ENCODE measurements at places on chromosomes 13 and 19.
A peak's percentile ranks its signal among the peaks of the same experiment; 100 is the strongest.

DNA sequence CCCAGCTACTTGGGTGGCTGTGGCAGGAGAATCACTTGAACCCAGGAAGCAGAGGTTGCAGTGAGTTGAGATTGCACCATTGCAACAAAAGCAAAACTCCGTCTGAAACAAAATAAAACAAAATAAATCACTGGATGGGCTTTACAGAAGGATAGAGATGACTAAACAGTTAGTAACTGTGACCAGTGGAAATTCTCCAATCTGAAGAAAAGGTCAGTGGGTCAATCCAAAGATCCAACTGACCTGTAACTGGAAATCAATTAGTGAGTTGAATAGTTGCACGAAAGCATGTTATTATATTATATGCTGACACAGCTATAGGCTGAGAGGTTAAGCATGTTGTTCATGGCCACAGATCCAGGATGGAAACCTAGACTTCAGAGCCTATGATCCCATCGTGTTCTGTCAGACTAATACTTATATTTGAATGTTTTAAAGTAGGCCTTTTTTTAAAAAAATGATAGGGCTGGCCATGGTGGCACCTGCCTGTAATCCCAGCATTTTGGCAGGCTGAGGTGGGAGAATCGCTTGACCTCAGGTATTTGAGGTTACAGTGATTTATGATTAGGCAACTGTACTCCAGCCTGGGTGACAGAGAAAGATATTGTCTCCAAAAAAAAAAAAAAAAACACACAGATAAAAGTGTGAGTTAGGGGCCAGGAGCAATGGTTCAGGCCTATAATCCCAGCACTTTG, 1.4 kb downstream of the ECH1 start:
- no peak for DNase-seq

DNA sequence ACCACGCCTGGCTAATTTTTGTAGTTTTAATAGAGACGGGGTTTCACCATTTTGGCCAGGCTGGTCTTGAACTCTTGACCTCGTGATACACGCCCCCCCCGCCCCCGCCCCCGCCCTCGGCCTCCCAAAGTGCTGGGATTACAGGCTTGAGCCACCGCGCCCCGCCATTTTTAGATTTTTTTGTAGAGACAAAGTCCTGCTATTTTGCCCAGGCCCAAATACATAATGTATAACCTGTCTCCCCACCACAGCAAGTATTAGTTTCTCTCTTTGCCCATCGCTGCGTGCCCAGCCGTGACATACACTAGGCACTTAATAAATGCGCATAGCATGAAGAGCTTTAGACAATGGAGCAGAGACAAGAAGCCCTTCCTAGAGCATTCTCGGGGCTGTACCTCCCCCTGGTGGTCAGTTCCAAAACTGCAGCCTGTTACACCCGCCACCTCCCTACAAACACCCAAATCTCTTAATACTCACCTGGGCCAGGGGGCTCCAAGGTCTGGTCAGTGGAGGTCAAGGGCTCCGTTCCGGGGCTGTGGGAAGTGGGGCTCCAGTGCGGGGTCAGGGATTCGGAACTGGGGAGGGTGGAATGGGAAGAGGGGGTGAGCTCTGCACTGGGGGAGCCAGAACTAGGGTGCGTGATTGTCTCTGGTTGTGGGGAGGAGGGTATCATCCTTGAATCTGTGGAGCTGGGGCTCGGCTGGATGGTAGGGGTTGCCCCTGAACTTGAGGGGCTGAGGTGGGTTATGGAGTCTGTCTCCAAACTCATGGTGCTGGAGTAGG, 22.5 kb downstream of the IQCN start:
- peak; percentile 44 for DNase-seq

- no peak for DNase-seq
Measured at GRCh38 chr13:99689955-99690354, 188.7 kb downstream of the TM9SF2 start.

- DNase-seq: no peak
Measured at GRCh38 chr19:5339950-5340636, 519 bp downstream of the PTPRS start.

DNA sequence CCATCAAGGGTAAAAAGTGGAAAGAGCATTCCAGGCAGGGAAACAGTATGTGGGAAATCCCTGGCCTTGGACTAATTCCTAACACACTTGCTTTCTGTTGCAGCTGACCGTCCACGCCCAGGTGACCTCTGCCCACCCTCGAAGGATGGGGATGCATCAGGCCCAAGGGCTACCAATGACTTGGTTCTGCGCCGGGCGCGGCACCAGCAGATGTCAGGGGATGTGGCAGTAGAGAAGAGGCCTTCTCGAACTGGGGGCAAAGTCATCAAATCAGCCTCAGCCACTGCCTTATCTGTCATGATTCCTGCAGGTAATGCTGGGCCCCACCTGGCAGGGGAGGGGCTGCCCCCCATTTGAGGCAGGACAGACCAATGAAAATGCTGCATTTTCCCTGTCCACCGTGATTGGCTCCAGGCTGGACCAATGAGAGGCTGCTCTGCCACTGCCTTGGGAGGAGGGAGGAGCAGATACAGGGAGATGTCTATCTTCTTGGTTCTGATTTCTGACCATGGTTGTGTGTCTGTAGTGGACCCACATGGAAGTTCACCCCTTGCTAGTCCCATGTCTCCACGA, 12.6 kb downstream of the DNASE2 start:
- DNase-seq: no peak

DNA sequence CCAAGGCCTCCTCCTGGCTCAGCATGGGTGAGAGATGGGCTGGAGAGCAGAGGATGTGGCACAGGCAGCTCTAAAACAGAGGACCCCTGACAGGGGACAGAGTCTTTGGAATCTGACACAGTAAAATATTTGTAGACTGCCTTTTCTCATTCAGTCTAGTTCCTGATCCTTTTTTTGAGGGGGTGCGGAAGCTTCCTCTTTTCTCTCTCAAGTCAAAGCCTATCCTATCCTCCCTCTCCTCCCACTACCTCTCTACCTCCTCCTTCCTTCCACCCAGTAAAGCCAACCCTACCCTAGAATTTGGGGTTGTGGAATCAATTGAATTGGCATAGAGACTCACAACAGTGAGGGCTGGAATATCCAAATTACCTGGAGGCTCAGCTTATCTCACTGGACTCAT, 82.0 kb downstream of the TEX26 start:
- DNase-seq: no peak

DNA sequence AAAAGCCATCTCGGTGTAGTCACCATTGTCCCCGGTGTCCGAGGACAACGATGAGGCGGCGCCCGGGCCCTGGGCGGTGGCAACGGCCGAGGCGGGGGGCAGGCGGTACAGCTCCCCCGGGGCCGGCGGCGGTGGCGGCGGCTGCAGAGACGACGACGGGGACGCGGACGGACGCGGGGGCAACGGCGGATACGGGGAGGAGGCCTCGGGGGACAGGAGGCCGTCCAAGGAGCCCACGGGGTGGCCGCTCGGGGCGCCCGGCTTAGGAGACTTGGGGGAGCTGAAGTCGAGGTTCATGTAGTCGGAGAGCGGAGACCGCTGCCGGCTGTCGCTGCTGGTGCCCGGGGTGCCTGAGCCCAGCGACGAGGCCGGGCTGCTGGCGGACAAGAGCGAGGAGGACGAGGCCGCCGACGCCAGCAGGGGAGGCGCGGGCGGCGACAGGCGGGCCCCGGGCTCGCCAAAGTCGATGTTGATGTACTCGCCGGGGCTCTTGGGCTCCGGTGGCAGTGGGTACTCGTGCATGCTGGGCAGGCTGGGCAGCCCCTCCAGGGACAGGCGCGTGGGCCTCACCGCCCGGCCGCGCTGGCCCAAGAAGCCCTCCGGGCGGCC, 3.5 kb downstream of the IRS2 start:
- DNase-seq: no peak

DNA sequence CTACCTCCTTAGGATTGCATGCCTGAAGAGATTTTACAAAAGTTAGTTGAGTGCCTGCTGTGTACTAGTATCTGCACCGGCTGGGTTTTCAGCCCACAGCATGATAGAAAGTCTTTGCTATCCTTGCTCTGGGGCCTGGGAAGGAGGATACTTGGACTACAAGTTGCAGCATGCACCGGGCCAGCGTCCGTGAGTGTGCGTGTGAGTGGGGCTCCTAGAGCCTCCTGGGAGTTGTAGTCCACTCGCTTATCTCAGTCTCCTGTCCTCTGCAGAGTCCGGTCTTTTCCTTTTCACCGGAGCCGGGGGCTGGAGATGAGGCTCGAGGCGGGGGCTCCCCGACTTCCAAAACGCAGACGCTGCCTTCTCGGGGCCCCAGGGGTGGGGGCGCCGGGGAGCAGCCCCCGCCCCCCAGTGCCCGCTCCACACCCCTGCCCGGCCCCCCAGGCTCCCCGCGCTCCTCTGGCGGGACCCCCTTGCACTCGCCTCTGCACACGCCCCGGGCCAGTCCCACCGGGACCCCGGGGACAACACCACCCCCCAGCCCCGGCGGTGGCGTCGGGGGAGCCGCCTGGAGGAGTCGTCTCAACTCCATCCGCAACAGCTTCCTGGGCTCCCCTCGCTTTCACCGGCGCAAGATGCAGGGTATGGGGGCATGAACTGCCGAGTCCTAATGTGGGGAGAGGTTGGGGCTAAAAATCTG, 20.6 kb downstream of the BRSK1 start:
- no peak for DNase-seq

DNA sequence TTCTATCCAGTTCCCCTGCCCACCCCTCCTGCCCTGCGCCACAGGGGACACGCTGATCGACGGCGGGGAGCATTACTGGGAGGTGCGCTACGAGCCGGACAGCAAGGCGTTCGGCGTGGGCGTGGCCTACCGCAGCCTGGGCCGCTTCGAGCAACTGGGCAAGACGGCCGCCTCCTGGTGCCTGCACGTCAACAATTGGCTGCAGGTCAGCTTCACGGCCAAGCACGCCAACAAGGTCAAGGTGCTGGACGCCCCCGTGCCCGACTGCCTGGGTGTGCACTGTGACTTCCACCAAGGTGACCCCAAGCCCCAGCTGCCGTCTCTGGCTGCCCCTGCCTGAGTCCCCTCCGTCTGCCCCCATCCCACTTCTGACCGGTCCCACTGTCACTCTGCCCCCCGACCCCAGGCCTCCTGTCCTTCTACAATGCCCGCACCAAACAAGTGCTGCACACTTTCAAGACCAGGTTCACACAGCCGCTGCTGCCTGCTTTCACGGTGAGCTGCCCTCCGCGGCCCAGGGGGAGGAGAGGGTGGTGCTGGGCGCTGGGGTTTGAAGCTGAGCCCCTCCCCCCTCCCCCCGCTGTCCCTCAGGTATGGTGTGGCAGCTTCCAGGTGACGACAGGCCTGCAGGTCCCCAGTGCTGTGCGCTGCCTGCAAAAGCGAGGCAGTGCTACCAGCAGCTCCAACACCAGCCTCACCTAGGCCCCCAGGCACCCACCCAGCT, 15.5 kb downstream of the STAP2 start:
- no peak for DNase-seq

GRCh38 chr13:88685459-88685858, 1014.3 kb downstream of the SLITRK5 start:
- DNase-seq: no peak

- no peak for DNase-seq
Measured at GRCh38 chr19:28288572-28289264, 924.2 kb downstream of the UQCRFS1 start.
